ENCODE measurements at places on chromosomes 2 and 18.

- no peak for DNase-seq
Observed at GRCh38 chr2:99960790-99961189, 181.6 kb downstream of the AFF3 start.

- DNase-seq = peak; percentile 67
Observed at GRCh38 chr2:98346311-98347236, at the start of gene CNGA3. Gene CNGA3, plus strand, starts transcription at chr2:98346456. Its CDS starts 23,520 bp downstream, at chr2:98369976.

GRCh38 chr2:48187503-48187902 lies 281.2 kb upstream of the FBXO11 start:
- no peak for DNase-seq

- no peak for DNase-seq
Observed at GRCh38 chr2:69628325-69629021, 15.1 kb downstream of the AAK1 start.

GRCh38 chr2:139828011-139828410 lies 1047.8 kb upstream of the NXPH2 start:
- DNase-seq = no peak

GRCh38 chr2:177727577-177728398 lies 335.2 kb downstream of the AGPS start:
- no peak for DNase-seq

DNA sequence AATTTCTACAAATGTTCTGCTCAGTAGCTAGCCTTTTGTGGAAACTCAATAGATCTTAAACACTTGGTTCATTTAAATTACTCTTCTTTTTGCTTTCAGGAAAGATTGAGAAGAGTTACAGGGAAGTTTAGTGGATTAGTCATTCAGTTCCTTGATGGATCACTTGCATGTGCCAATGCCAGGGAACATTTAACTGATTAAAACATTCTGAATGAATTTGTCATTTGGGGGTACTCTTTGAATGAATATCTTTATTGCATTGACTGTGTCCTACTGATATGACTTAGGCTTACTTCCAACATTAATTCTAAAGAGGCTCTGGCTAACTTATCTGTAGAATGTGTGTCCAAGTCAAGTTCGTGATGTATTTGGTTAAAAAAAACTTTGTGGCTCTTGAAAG lies 199.8 kb downstream of the PLCL1 start:
- DNase-seq = no peak

DNA sequence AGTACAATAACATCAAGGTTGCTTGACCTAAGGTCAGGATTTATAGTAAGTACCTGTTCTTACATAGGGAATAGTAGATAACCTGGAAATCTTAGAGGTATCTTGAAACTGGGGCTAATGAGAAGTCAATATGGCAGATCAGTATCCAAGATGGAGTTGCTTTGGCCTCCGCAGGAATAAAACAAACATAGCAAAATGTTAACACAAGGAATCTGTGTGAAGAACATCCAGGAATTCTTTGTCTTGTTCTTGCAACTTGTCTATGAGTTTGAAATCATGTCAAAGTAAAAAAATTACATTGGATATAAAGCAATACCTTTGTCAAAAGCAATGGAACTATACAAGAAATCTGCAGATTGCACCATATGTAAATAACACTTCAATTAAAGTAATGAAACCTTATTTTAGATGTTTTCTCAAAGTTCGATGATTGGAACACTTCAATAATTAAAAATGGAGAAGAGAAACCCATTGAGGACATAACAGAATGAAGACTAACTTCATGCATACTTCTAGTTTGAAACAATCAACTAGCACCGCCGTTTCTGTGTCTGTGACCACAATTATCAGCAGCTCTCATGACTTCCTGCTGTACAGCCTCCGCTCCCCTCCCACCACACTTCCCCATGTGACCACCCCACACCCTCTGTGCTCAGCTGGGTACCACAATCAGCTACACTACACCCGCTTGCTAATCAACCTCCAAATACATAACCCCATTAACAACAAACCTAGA lies 27.6 kb downstream of the C2orf76 start:
- no peak for DNase-seq

GRCh38 chr2:136178941-136179601 lies 61.1 kb upstream of the CXCR4 start:
- DNase-seq = no peak

DNA sequence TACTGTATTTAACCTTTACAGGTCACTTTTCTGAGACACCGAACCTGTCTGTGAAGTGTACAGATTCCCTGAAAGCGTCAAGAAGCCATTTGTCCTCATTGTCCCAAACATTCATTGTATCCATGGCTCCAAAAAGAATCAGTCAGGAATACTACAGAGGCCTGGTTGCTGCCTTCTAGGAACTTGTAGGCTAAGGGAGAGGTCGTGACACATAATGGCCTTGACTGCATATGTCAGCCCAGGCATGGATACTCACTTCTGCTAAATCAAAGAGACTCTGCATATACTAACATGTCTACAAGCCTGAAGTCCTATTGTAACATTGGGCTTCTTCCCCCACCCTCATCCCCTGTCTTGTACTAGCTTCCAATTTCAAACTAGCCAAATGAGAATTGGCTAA lies 40.2 kb downstream of the ONECUT2 start:
- DNase-seq = no peak

DNA sequence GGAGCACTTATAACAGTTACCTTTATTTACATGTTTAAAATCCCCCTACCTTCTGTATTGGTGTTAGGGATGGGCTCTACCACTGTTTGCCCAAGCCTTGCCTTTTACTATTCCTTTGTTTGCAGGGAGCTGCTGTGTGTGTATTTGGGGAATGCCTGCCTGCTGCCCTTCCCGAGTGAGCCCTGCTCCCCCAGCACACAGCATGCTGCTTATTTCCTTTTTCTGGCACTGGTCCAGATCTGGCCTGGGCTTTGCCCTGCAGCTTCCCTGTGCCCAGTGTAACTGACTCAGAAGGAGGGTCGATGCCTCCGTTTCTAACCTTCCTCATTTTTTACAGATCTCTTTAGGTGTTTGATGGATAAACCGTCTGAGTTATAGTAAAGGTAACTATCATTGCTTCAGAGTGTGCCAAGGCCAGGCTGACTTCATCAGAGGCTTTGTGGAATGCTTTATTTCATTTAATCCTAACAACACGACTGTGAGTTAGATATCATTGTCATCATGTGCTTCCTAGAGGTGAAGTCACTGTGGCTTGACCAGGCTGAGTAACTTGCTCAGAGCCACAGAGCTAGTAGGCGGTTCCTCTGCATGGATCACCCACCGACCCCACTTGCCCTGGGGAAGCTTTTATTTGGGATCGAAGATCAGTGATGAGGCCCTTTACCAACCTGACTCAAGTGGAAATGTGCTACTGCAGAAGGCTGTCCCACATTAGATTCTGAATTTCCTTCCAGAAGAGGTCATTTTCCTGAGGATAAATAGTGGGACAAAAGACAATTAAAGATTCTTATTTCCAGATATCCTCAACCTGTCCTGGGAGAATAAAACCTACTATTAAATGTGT lies 238.8 kb downstream of the ZNF407 start:
- DNase-seq = no peak

DNA sequence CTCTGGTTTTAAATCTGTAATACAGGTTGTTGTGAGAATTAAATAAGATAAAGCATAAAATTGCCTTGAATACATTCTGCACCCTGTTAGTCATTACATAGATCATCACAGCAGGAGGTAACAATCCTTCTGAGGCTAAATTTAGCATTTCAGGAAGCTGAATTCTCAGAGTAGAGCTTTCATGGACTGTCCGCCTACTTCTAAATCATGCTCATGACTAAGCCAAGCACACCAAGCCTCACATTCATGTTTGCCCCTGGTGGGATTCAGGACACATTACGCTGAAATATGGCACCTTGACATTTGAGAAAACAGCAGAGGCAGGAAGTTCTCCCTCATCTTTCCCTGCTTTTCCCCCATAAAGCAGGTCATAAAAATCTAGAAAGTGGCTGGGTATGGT lies 16.6 kb upstream of the PIK3C3 start:
- DNase-seq = no peak

GRCh38 chr18:31990823-31991222 lies 27.8 kb upstream of the RNF125 start:
- DNase-seq = no peak

DNA sequence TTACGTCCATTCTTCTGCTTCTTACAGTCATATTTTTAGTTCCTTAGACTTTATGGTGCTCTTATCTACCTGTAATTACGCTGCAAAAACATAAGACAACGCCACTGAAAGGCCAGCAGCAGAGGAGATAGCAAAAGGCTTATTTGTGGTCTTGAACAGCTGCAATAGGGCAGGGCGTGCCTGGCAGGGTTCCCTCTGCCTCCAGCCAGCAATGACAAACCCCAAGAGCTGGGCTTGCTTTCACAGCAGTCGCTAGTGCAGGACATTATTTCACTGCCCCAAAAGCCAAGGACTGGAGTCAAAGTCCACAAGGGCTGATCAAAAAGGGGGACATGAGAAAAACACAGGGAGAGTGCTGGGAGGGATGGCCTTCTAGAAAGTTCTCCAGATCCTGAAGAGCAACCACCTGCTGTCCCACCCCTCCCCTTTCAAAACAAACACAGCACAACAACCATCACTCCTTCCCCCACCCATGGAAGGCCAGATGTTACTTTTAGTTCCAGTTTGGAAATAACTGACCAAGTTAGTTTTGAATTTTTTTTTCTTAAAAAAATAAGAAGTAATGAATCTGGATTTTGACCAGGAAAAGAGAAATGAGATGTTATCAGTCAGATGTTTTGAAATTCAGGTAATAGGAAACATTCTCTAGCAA lies 127.8 kb downstream of the RBMS1 start:
- DNase-seq = no peak

Measured in activated CD8-positive, alpha-beta memory T cell treated with anti-CD3 and anti-CD28 coated beads, Interleukin-2, amount 50 U/mL, for 48 hours (primary cell).